Nucleus accumbens (tissue), 56 donors: ENCODE measurements at places on chromosomes 16 and 17.

GRCh38 chr16:65410801-65411200, 288.9 kb upstream of the CDH11 start:
- no peak for DNase-seq

DNA sequence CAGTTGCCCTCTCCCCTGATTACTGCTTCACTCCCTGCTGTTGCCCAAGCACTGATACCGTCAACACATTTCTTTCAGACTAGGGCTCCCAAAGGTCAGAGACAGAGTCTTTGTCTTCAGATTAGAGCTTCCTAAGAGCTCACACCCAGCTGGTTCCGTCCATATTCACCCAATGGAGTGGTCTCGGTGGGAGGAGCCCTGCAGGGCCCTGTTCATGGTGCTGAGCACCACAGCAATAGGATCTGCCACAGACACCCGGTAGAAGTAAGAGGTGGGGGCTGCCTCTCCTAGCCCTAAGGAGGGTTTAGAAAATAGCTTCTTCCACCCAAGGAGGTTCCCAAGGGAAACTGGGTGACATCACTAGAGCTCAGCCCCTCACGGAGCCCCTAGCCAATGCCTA, 128.3 kb downstream of the CCDC144A start:
- DNase-seq: no peak

- DNase-seq: no peak
These were observed 5.6 kb downstream of the CUEDC1 start for GRCh38 chr17:57949649-57950048.

GRCh38 chr17:697682-698081, 17.0 kb downstream of the VPS53 start:
- no peak for DNase-seq

DNA sequence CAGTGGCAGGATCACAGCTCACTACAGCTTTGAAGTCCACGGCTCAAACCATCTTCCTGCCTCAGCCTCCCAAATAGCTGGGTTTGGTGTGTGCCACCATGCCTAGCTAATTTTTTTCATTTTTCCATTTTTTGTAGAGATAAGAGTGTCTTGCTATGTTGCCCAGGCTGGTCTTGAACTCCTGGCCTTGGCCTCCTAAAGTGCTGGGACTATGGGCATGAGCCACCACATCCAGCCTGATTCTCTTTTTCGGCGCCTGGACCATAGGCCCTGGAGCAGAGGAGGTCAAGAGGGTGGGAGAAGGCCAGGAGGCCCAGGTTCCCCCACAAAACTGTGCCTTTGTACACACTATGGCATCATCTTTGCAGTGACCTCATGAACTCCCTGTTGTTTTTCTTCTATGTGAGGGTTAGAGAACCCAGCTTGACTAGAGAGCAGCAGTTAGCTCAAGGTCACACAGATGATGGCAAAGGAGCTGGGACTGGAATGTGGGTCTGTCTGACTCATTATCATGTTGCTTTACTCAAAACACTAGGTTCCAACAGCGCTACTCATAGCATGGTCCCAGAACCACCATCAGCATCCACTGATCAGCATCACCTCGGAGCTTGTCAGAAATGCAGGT, 16.3 kb downstream of the SCN4A start:
- DNase-seq: no peak

DNA sequence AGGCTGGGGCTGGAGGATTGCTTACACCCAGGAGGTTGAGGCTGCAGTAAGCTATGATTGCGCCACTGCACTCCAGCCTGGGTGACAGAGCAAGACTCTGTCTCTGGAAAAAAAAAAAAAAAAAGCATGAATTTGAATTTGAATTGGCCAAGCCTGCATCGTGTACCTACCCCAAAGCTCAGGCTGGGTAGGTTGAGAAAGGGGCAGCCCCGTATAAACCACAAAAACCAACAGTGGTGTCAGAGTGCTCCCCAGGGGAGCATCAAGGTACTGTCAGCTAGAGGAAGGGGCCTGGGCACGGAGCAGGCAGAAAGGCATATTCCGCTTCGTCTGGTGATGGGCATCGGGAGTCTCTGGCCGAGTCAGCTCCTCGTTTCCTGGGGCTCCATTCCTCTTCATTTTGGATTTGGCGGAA, 40.9 kb downstream of the RAP1GAP2 start:
- DNase-seq: no peak

DNA sequence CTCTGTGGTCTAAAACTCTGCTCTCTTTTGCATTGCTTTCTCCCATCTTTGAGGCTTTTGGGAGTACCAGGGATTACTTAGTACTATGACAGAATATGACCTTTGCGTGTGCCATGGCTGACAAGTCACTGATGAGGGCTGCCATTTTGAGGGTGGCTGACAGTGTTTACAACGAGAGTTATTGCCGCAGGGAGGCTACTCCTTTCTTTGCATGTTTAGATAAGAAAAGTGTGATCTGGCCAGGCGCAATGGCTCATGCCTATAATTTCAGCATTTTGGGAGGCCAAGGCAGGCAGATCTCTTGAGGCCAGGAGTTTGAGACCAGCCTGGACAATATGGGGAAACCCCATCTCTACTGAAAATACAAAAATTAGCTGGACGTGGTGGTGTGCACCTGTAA, 77.5 kb downstream of the GSG1L start:
- DNase-seq: no peak

- DNase-seq: no peak
These were observed 14.2 kb downstream of the NSMCE1 start for GRCh38 chr16:27254262-27254811.

- DNase-seq: no peak
These were observed 303.7 kb upstream of the PMFBP1 start for GRCh38 chr16:72475688-72476087.

- no peak for DNase-seq
These were observed 63.8 kb downstream of the COX10 start for GRCh38 chr17:14133104-14133503.

GRCh38 chr16:86680162-86680561, 101.8 kb downstream of the FOXL1 start:
- no peak for DNase-seq

GRCh38 chr16:57720142-57720575, 15.4 kb upstream of the KATNB1 start:
- DNase-seq: peak; percentile 27

GRCh38 chr17:15454346-15454745, 13.1 kb downstream of the CDRT4 start:
- DNase-seq: no peak

GRCh38 chr17:40032322-40033320, 17.4 kb downstream of the CSF3 start:
- no peak for DNase-seq
